ENCODE measurements at places on chromosomes 5 and 9.

- peak; percentile 55 for ATAC-seq
These were observed 124.5 kb downstream of the EGFLAM start for GRCh38 chr5:38382898-38383297.

- no peak for ATAC-seq
These were observed 62.3 kb downstream of the GTF3C4 start for GRCh38 chr9:132732326-132733259.

DNA sequence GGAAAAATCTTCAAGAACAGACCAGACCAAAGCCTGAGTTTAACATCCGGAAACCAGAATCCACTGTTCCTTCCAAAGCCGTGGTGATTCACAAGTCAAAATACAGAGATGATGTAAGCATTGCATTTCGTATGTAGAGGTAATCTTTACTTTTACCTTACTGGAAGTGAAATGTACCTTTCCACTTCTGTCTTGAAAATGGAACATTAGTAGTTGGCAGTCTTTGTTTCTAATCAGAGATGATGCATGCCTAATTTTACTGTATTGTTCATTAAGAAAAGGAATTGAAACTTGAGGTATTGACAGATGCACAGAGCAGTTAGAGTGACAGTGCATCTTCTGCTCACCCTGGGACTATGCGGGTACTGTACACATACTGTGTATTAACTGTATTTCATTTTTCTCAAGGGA is 34.6 kb downstream of the HABP4 start:
- ATAC-seq = peak; percentile 78

DNA sequence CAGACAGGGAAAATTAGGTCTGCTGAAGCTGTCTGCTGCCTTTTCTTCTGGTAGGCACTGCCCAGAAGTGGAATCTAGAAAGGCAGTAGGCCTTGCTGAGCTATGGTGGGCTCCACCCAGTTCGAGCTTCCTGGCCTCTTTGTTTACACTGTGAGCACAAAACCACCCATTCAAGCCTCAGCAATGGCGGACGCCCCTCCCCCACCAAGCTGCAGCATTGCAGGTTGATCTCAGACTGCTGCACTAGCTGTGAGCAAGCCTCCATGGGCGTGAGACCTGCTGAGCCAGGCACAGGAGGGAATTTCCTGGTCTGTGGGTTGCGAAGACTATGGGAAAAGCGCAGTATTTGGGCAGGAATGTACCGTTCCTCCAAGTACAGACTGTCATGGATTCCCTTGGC is 18.5 kb downstream of the AGTPBP1 start:
- no peak for ATAC-seq

DNA sequence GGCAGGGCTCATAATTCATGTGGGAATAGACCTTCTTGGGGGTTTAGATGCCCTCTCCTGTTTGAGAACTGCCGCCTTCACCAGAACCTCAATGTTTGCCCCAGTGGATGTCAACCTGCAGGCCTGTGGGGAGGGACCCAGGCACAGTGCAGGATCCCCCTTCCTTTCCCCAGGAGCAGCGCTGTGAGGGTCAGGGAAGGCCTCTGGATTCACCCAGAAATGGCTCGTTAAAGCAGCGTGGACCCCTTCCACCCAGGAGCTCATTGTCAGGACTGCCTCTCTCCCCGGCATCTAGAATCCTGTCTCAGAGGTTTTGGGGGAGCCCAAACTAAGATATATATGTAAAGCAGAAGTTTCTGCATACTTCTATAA is 188.3 kb downstream of the GADD45G start:
- no peak for ATAC-seq

DNA sequence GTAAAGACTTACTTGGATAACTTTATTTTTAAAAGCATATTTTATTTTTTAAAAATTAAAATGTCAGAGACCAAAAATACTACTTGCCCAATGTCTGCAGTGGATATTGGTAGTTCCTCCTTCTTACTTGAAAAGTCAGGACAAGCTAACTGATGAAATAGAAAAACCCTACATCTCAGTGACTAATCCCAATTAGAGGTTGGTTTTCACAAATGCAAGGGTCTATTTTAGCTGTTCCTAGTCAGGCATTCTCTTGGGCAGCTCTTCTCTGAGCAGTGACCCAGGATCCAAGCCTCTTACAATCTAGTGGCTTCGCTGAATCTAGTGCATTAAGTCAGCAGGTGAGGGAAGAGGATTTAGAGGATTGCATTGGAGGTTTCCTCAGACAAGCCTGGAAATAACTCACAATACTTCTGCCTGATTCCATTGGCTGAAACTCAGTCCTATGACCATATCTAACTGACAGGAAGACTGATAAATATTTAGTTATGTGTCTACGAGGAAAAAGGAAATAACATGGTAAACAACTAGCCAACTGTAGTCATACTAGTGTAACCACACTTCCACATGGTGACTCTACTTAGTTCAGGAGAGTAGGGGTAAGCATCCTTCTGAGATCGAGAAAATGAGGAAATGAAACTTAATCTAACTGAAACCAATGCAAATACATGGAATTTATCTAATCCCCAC is 34.2 kb upstream of the MIER3 start:
- no peak for ATAC-seq

DNA sequence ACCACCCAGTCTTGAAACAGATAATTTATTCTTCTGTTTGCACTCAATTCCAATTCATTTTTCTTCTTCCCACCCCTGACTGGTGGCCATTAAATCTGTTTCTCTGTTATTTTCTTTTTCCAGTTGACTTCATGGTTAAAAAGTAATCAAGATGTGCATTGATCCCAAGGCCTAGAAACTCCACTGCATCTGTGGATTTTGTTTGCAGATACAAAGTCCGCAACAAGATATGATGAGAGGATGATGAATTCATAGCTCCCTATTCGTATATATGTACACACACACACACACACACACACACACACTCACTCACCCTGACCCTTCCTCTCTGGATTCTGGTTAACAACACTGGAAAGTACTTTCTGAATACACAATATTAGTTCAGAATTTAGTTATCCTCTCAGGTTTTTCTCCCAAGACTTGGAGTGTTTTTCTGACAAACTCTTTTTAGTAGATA is 52.4 kb downstream of the CD180 start:
- ATAC-seq = no peak

- ATAC-seq = no peak
These were observed 6.3 kb upstream of the FAF2 start for GRCh38 chr5:176441921-176442323.

- no peak for ATAC-seq
These were observed 2.3 kb upstream of the SLC12A2 start for GRCh38 chr5:128081111-128081851.

GRCh38 chr5:154519359-154519758 is 41.3 kb upstream of the HAND1 start:
- no peak for ATAC-seq

- no peak for ATAC-seq
These were observed 167.1 kb upstream of the ADRA1B start for GRCh38 chr5:159749146-159749545.

GRCh38 chr5:139243425-139243970 is 45.3 kb upstream of the SIL1 start:
- ATAC-seq = no peak

- ATAC-seq = no peak
These were observed 5.9 kb downstream of the SLC35A4 start for GRCh38 chr5:140570488-140570887.

DNA sequence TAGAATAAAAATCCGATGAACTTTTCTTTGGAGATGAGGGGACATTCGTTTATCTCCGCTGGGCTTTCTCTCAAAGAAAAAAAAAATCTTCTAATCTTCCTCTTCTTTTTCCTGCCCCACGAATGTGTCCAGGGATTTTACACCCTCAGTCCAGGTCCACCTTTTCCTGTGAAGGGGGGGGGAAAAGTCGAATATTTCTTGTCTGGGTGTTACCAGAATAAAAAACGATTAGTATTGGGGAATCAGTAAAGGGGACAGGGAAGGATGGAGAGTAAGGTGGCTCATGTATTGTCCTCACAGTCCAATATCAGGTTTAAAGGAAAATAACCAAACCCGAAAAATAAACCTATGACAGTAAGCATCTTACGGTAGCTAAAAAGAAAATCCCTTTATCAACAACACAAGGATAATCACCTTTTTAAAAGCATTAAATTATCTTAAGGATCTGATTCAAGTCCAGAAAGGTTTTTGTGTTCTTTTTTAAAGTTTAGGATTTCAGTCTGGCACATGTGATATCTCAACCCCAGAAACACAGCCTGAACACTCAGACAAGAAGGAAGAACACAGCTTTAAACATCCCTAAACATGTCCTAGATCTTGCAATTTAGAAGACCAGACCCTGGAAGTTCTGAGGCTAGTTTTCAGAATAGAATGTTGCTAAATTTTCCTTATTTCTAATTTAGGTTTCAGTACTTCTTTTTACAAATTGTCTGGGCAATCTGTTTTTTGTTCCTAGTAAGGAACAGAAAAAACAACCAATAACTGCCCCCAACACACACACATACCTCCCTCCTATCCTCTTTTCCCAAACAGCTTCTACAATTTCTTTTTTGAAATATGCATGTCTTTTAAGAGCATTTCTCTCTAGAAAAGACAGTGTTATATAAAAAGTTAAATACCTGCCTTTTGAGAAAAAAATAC is 1.2 kb downstream of the ZNF608 start:
- no peak for ATAC-seq

GRCh38 chr9:112914524-112914923 is 23.8 kb upstream of the SLC46A2 start:
- ATAC-seq = no peak

GRCh38 chr9:68851657-68852056 is 146.6 kb downstream of the PIP5K1B start:
- no peak for ATAC-seq

DNA sequence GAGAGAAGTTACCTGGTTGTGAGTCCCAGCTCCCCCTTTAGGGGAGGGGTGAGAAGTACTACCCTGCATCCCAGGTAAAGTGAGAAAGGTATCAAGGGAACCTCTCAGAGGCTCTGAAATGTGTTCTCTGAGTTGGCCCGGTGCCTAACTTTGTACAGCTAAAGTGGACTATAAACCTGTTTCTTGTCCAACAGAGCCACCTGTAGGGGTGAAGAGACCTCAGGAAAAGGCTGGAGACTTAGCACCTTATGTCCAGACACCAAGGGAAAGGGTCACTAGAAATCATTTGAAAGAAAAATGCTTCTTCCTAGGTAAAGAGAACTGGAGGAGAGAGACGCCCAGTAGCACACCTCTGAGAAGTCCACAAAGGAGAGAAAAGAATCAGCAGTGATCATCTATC is 108.3 kb upstream of the KIF2A start:
- ATAC-seq = no peak

DNA sequence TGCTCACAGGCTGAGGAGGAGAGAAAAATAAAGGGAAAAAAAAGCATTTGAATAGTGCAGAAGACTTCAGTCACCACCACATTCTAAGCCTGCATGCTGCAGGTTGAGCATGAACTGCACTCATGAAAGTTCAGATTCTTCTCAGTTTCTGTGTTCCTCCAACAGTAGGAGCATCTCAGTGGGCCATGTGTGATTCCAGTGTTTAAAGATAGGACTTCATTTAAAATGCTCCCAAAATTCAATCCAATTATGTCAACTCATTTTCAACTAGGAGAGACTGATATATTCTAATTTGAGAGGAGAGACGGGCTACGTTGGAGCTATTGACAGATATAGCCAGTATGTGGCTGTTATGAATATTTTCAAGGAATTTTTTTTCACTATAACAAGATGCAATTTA is 186.8 kb downstream of the HCN1 start:
- no peak for ATAC-seq

DNA sequence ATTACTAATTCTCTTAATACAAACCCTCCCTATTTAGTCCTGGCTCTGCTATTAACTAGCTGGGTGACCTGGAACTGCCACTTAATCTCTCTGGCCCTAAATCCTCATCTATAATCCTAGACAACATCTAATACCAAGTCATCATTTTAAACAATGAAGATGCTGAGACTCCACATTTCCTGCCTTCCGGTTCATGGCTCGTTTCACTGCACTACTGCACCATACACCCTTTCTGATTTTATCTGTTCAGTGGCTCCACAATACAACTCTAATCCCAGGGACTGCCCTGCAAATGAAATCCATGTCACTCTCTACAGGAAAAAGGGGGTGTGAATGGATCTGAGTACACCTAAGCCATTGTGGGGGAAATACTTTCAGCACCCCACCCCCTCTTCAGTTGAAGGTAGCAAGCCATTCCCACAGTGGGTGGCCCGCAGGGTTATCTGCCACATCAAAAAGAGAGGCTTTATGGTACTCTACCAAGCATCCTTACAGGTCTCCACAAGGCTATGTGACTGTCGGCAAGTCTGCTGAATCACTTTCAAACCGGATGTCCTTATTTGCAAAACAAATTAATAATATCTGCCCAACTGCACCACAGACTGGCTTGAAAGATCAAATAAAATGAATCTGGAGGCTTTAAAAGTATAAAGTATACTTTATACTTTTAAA is 89.5 kb downstream of the EPB41L4A start:
- ATAC-seq = no peak

DNA sequence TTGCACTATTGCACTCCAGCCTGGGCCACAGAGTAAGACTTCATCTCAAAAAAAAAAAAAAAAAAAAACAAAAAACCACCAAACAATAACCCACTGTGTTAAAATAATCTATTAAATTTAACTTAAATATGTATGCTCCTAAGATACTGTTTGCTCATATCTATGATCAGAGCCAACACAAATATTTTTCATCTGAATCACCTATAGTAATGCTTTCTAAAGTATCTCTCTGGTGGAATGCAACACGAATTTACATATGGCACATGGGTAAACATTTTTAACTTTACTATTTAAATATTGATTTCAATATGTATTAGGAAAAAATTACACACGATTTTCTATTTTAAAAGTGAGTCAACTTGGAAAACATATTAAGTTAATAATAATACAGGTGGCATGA is 196.4 kb downstream of the RFX3 start:
- no peak for ATAC-seq

DNA sequence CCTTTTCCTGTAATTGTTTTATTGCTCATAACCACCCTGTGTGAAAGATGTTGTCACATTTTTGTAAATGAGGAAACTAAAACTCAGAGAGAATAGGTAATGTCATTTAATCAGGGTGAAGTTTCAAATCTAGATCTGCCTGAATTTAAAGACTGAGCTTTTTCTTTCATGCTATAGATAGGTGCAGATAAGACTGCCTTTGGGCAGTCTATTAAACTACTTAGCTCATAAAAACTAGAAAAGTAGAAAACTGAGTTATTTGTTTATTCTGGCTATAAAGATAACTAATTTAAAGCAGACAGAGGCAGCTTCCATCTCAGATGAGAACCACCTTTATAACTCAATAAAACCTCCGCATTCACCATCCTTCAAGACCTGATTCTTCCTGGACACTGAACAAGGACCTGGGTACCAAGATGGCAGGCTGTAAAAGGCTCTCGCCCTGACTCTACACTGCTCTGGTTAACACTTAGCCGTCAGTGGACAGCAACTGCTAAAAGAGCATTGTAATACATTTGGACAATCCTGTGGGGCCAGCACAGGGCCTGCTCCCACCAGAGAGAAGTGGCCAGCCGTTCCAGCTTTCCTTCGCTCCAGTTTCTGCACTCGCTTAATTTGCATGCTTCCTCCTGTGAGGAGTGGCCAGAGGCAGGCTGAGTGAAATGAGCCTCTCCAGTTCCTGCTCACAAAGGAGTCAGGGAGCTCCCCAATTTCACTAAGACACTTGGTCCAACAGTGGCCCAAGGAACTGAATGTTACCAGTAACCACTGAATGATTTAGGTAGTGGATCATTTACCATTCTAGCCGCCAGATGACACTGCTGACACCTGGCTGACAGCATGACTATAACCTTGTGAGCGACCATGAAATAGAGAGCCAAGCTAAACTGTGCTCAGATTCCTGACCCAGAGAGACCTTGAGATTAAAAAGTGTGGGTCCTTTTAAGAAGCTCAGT is 566.4 kb downstream of the EFNA5 start:
- no peak for ATAC-seq

Data from activated CD4-positive, CD25-positive, alpha-beta regulatory T cell treated with anti-CD3 and anti-CD28 coated beads, Interleukin-2, amount 50 U/mL, for 24 hours (primary cell).